ENCODE measurements at places on chromosomes 7 and 10.

DNA sequence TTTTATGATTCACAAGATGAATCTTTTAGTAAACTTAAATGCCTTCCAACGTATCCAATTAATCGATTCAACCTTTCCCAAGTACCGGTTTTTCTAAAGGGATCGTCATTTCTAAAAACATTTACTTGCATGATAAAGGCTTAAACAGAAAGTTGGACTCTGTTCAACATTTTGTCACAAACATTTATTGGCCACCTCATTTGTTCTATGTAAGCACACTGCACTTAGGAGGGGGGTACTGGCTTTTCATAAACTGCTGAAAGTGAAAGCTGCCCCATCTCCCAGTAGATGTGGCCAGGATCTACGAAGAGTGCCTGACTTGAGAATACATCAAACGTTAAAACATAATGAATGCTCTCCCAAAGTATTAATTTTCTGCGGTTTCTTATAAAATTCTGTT lies 37.3 kb upstream of the LAMB4 start:
- no peak for DNase-seq

DNA sequence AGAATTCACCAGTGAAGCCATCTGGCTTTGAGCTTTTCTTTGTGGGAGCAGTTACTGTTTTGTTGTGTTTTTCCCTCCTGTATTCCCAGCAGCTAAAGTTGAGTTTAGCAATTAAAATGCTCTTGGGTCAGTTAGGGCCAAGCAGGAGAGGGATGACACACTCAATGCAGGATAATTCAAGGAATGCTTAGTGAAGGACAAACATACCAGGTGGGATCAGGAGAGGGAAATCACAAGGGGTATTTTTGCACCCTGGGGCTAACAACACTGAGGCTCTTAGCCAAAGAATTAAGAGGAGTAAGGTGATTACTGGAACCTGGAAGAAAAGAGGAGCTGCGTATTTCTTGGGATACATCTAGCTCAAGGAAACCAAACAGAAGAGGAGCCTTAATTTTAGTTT lies 82.4 kb upstream of the KCND2 start:
- no peak for DNase-seq

DNA sequence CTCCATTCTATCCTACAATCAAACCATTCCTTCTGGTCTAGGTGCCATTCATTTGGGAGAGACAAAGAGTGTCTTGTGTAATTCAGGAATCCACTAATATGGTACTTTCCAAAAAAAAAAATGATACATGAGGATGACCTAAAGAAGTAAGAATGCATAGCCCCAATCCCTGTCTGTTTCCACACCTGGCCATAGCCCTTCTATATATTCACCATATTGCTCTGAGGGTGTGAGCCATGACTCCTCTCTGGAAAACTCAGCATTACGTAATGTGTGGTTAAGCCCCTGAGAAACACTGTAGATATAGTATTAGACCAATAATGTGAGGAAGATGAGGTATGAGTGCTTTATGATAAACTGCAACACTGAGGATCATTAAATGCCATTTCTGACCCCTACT lies 592.7 kb downstream of the INHBA start:
- DNase-seq: no peak

DNA sequence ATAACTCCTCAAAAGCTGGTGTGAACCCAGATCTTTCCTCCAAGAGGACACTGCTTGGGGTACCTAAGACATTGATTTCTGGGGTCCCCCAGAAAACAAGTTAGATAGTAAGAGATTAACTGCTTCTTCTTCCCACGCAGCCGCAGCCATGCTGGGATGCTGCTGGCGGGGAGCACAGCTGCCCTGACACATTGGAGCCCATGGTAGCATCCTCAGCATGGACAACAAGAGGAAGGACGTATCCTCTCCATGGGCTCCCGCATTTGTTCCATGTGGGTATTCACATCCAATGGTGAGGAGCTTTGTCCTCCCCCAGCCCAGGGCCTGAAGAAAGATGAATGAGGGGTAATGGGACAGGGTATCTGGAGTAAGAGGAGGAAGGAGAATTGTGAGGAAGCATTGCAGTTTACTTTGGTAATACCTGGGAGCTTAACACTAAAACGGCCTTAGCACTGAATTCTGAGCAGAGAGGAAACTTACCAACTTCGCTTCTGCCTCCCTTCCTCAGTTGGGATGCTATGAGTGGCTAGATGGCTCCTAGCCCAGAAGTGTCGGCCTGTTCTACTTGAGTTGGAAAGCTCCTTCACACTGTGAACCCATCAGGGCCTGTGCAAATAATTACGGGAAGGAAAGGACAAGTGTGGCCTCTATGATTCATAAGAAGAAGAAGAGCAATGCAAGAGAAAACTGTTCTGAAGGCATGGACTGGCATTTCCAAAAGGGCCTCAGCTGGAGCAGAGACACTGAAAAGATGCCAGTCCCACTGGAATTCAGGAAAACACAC lies 43.9 kb downstream of the C10orf120 start:
- DNase-seq: no peak

GRCh38 chr7:36639826-36640225 lies 84.5 kb downstream of the AOAH start:
- DNase-seq: no peak

Measured in brain (organoid and tissue), 16 donors.